ENCODE measurements at places on chromosomes 3 and 15.

GRCh38 chr3:56365905-56366640, 102.2 kb downstream of the ERC2 start:
- DNase-seq = no peak

GRCh38 chr15:39427705-39428104, 153.2 kb upstream of the THBS1 start:
- DNase-seq = no peak

- DNase-seq = no peak
Observed at GRCh38 chr15:67784090-67784781, 41.1 kb upstream of the SKOR1 start.

DNA sequence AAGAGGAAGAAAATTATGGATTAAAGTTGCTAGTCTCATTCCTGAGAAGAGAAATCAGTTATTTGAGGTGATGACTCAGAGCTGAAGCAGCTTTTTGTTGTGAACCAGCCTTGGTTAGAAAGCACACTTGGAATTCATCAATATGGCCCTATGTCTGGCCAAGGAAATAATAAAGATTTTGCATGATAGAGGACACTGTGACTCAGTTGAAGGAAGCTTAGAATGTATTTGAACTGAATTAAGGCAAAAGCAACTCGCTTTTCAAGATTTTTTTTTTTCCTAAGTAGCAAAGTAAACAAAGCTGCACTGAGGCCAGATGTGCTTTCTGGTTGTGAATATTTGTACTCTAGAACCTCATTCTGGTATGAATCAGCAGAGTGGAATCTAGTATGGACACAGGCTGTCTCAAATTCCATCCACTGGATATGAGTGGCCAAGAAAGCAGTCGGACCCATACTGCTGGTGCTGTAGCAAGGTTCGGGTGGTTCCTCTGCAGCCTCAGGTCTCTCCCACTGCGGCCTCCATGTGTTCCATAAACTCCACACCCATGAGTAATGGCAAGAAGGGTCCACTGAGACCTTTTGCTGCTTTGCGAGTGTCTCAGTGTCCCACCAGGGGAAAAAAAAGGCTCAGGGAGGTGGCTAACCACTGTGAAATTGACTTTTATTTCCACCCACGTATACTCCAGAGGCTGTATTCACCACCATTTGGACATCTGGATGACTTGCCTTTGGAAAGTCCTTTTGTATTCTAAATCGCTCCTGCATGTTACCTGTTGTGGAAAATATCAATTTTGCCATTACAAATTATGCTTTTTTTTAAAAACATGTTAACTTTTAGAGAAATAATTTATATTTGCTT, 53.1 kb downstream of the TGFBR2 start:
- DNase-seq = no peak

DNA sequence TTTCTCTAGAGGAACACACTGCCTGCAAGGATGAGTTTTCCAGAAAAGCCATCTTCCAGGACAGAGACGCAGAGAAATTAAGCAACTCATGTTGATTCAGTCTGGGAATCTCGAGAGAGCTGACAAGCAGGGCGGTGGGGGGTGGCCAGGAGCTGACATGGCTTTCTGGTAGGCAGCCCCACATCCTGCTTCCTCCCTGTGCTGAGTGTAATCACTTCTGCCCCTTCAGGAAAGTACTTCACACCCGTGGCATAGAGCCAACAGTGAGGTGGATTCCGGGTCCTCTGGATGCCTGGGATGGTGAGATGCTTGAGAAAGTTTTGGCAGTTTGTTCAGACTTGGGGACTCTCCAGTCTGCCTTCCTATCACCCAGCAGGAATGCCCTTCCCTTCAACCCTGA, 221.1 kb downstream of the SLCO3A1 start:
- no peak for DNase-seq

GRCh38 chr3:156519758-156520162, 35.2 kb downstream of the SSR3 start:
- DNase-seq = no peak

DNA sequence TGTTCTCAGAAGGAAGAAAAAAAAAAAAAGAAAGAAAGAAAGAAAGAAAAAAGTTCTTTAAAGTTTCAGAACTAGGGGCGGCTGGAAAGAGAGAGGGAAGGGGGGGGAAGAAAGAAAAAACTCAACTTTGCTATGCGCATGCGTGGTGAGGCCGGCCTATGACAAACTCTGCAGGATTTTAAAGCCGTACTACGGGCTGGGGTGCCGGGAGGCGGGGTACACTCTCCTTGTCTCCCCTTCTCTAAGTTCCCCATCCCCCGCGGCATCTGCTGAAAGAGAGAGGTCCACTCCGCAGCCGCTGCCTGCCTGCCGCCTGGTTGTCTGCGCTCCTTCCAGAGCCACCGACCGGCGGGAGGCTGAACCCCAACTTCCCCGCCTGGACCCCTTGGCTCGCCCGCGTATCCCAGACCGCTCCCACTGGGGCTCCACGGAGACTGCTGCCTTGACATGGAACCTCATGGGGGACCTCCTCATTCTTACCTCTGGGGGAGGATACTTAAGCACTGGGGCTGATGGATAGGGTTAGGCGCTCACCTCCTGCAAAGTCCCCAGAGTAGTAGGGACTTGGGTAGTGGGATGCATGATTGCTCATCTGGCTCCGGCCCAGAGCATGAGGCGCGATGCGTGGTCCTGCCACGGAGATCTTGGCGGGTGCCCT, 1.4 kb upstream of the WNT5A start:
- no peak for DNase-seq
